ENCODE measurements at places on chromosomes 1 and 21.

DNA sequence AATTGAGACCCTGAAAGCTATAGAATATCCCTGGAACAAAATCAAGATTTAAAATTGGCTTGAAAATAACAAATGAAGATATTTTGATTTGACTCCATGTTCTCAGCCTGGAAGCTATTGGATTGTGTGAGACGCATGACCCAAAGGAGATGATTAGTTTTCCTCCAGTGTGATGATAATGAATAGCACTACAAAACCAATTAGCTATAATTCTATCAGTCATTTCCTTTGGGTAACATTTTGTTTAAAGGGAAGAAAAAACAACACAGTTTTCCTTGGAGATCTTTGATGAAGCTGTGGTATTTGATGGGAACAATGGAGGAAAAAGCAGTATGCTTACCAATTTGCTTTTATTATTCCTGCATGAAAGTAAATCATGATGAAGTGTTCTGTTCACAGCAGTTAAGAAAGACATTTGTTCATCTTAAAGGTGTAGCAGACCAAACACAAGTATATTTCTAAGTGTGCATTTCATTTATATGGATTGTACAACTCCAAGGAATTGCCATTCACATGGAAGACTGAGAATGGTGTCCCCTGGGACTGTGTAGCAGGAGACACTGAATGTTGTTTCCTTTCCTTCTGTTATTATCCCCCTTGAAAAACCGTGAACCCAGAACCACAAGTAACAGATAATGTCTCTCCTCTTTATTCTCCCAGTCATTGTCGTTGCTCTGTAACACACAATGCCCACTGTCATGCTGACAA, 111.4 kb downstream of the CACHD1 start:
- DNase-seq = no peak

DNA sequence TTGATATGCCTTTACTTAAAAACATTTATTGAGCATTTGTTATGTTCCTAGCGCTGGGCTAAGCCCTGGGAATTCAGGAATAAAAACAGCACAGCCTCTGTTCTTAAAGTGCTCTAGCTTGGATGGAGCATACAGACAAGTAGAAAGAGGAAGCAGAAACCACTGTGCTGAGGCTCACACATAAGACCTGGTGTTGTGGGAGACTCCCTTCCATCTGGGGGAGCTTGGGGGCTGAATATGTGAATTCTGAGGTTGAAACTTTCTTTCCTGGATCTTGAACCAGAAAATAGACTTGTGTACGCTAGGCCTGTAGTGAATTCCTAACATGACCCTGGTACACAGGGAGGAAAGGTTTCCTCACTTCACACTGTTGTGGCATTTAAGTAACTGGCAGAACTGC, 209.9 kb downstream of the ZNF326 start:
- DNase-seq = no peak

- no peak for DNase-seq
Observed at GRCh38 chr1:33057095-33057494, 20.4 kb upstream of the AK2 start.

- no peak for DNase-seq
Observed at GRCh38 chr1:3192825-3193224, 123.8 kb downstream of the PRDM16 start.

DNA sequence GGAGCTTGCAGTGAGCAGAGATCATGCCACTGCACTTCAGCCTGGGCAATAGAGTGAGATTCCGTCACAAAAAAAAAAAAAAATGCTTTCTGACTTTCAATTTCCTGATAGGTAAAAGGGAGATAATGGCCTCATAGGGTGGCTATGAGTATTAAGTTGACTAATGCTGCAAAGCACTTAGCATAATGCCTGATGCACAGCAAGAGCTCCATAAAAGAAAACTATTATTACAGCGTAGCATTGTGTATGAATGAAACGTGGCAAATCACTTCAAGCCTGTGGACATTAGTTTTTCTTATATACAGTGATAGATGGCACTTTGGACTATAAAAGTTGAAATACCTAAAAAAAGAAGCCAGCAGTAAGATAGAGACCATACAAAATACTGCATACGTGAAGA, 16.8 kb downstream of the FNDC7 start:
- DNase-seq = no peak

Measured in NCI-H1048 (cell line).